Muscle of back (tissue), 13 donors: ENCODE measurements at places on chromosomes 12 and 14. TPM values are rescaled to one million over a fixed set of nuclear protein-coding genes. Genes with fewer than 3 reads are reported as not detected.
A peak's percentile ranks its signal among the peaks of the same experiment; 100 is the strongest.

GRCh38 chr12:92912052-92912451 lies 17.0 kb downstream of the EEA1 start:
- no peak for DNase-seq

DNA sequence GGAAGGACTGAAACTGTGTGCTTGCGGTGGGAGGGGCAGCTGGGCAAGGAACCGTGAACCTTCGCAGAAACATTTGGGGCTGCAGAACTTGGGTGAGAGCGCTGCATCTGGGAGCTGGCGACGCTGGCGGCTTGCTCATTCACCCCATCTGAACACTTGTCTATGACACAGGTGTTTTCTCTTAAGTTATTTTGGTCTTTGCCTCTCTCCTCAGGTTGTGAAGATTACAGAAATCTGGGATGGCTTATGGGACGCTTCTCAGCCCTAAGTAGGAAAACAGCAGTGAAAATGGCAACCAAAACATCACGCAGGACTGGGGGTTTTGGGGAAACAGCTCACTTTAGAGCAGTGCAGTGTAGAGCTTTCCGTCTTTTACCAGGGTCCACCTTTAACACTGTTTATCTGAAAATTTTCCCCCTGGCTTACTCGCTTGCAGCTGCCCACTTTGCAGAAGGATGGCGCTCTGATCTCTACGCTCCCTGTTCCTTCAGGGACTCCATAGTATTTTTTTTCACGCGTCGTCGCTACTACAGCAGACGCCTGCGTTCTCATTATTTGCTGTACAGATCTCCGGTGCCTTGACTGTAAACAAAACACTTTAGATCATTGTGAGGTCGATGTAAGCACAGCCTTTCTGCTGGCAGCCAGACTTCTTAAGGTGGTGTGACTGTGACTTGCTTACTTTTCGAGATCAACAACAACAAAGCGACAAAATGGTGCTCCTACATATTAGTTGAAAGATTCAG lies 2.7 kb upstream of the CDKN1B start:
- no peak for DNase-seq

DNA sequence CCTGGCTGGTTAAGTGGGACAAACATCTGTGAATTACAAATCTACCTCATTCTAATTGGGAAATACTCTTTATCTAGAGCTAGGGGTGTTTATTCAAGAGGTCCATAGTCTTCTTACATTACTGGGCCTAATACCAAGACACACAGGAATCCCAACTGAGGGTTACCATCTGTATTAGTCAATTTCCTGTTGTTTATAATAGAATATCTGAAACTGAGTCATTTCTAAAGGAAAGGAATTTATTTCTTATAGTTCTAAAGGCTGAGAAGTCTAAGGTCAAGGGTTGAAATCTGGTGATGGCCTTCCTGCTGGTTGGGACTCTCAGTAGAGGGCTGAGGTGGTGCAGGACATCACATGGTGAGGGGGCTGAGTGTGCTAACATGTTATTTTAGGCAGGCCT lies 36.0 kb downstream of the RTRAF start:
- peak; percentile 81 for DNase-seq

DNA sequence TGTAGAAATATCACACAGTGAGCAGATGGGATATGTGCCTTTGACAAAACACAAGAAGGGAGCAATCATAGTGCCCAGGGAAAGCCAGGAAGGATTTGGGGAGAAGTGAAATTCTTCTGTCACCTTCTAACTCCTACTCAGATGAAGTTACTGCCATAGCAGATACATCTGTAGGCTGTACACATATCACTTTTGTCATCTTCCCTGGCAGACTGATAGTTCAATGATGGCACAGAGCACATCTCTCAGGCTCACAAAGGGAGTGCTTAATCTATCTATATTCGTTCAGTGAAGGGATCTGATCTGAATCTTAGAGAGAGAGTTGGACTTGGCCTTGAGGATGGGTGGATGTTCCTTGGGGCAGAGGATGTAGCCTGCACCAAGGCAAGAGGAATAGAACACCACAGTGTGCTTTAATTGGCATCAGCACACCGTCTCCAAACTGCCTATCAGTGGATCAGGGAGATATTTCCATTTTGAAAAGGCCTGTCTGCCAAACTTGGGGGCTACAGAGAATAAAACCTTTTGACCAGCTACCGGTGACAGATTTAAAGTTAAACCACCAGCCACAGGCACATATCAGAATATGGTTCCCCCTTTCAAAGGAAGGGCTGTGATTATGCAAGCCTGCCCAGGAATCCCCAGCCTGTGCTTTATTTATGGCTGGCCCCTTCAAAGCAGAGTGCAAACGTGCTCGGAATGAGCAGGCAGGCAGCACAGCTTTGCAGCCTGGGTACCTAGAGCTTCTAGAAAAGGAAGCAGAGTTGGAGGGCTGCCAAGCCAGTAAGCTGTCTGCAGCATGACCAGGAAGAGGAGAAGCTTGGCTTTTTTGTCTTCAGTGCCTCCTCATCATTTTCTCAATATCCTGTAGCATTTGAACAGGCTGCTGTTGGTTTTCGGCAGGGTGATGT lies 165.5 kb upstream of the DYRK2 start:
- DNase-seq: peak; percentile 64

DNA sequence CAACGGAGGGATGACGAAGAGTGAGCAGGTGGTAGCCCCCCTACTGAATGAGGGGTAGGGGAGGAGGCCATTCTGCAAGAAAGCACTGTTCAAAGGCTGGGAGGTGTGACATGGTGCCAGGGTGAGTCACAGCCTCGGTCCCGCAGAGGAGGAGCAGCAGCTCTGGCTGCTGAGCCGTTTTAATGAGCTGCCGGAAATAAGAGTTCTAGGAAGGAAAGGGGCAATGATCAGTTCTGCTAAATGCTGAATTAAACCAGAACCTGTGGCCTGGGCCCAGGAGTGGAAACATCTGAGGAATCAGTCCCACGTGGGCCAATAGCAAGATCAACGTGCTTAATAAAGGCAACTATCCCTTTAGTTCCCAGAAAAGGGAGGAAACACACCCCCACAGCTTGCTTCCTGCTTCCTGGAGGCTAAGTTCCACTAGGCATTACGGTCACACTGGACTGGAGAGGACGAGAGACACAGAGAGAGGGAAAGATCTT lies 3.6 kb downstream of the ABCD4 start:
- DNase-seq: peak; percentile 9

DNA sequence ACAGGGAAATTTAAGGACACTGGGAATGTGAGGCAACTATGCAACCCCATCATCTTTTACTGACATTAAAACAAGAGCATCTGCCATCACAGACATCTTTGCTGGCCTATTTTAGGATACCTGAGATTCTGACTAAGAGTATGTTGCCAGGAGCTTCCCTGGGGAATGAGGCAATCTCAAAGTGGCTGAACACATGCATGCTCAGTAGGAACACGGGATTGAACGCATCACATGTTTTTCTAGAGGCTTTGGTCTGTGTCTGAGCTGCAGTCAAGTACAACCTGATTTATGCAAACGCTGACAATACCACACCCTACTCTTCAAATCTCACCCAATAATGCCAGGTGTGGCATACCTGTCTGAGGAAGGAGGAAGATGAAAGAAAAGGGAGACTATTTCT lies 416.5 kb downstream of the NELL2 start:
- DNase-seq: no peak

The CNTN1 gene
- 38.0 TPM for polyA plus RNA-seq

The NRIP2 gene
- polyA plus RNA-seq: 6.4 TPM

The ADAM20 gene
- polyA plus RNA-seq: not detected

The MGP gene
- 306 TPM for polyA plus RNA-seq

The ASCL1 gene
- not detected for polyA plus RNA-seq
